Activated naive CD4-positive, alpha-beta T cell treated with anti-CD3 and anti-CD28 coated beads, Interleukin-2, amount 50 U/mL, for 16 hours (primary cell): ENCODE measurements at places on chromosomes 6 and 20.
A peak's percentile ranks its signal among the peaks of the same experiment; 100 is the strongest.

- no peak for DNase-seq
Measured at GRCh38 chr6:112216662-112217551, 37.5 kb downstream of the LAMA4 start.

- no peak for DNase-seq
Measured at GRCh38 chr6:1422290-1422689, 32.9 kb downstream of the FOXF2 start.

DNA sequence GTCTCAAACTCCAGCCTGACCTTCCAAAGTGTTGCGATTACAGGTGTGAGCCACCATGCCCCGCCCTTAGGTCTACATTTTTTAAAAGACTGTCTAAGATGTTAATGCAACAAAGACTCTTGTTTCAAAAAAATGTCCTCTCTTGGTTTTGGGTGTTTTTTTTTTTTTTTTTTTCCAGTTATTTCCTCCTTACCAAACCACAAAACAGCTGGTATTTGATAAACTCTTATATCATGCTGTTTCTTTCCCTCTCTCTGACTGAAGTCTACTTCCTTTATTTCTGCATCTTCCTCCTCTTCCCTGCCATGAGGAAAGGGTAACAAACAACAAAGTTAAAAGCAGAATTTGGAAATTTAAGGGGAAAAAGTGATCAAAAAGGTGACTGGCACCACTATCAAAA, 21.2 kb downstream of the STK38 start:
- no peak for DNase-seq

GRCh38 chr6:2531426-2532215, 219.1 kb downstream of the MYLK4 start:
- DNase-seq, result no peak

DNA sequence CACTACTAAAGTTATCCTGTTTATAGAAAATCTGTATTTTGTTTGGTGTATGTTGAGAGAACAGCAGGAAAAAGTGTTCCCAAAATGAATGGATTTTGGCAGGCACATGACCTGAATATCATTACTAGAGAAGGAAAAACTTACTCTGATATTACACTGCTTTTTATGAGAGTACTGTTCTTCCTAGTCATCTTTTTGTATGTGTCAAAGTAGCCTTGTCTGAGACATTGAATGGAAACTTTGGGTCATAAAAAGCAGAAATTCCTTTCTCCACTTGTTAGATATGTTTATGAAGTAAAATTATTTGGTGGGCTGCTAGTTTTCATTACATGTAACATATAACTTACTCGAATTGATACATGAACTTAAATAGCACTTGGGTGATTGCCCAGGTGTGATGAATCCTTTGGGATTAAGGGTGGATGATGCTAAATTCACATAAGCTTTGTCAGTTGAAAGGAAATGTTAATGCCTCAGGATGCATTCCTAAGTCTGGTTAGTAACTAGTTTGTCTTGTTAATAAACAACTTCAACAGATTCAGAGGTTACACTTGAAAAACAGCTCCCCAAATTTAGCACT, 206.7 kb downstream of the CENPW start:
- no peak for DNase-seq

DNA sequence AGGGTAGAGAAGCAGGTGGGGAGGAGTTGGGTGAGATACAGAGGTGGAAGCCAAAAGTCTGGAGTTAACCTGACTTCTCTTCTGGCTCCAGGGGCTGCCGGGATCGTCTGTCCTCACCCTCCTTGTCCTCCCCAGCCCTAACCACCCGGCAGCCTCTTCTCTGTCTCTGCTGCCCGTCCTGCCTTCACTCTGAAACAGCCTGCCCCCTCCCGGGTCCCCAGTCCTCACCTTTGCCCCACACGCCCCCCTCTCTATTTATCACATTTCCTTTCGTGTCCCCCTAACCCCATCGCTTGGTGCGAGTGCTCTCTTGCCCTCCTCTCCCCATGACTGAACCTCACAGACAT, 5.7 kb downstream of the RING1 start:
- DNase-seq, result no peak

- peak; percentile 4 for DNase-seq
Measured at GRCh38 chr6:170053966-170054661, 236.8 kb downstream of the DLL1 start.

- DNase-seq, result no peak
Measured at GRCh38 chr20:23132293-23132929, 46.3 kb upstream of the CD93 start.

GRCh38 chr6:138454981-138455706, 44.1 kb downstream of the NHSL1 start:
- peak; percentile 66 for DNase-seq

- DNase-seq, result no peak
Measured at GRCh38 chr6:116292553-116292952, 12.8 kb upstream of the TSPYL1 start.

DNA sequence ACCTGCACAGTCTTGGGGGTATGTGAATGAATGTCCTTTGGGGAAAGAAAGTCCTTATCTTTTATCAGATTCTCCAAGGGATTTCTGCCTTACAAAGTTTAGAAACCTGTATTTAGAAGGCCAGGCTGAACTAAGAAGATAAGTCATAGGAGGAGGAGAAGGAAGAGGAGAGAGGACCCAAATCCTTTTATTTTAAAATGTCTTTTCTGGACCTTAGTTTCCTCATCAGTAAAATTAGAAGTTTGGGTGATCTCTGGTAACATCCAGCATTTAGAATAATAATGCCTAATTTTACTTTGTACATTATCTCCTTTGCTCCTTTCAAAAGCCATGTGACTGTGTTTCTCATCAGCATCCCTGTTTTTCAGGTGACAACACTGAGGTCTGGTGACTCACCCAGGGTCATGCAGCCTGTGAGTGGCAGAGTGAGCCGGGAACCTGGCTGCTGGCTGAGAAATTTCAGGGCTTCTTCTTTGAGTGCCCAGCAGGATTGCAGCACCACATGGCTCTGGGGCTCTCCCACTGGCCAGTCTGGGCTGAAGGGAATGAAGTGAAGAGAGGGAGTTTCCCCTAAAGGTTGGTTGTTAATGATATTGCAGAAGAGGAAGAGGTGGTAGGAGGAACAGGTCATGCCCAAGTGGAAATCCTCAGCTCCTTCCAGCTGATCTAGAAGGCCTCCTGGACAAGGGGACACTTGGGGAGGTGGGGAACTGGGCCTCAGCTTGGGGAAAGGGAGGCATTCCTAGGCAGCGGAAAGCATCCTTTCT, 34.0 kb downstream of the VEGFA start:
- DNase-seq, result no peak
